A549 (cell line): ENCODE measurements at places on chromosomes 4 and X.

- DNase-seq = no peak
Observed at GRCh38 chr4:178427663-178428062, 985.4 kb upstream of the AGA start.

DNA sequence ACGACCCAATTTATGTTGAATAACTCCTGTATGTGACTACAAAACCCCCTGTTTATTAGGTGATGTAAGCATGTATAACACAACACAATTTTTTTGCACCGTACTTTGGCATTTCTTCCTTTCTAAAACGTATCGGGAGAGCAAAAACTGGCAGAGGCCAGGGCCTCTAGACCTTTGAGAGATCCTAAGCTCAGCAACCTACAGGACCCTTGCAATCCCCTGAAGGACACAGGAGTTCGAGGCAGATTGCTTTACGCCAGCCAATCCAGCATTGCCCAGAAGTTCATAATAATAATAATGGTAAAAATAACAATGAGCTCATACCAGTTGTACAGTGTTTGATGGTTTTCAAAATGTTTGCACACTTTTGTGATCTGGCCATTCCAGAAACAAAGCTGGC, 7.7 kb downstream of the NKX3-2 start:
- no peak for DNase-seq

GRCh38 chrX:55312655-55313054, 47.9 kb upstream of the PAGE3 start:
- no peak for DNase-seq

GRCh38 chrX:47221756-47222155, 3.3 kb downstream of the CDK16 start:
- no peak for DNase-seq

DNA sequence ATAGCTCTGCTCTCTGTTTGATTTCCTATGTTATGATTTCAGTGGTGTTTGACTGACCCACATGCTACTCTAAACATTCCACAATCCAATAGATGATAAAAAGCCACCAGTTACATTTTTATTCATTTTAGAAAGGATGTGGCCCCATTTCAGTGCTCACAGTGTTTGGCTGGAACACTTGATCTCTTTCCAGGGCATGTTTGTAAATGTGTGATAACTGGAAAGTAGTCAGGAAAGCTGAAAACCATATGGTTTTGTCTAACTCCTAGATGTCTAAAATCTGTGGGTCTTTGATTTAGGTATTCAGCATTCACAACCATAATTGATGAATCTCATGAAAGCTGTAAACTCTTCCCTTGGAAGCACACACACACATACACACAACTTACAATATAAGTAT, 904.9 kb upstream of the AGA start:
- DNase-seq = no peak

DNA sequence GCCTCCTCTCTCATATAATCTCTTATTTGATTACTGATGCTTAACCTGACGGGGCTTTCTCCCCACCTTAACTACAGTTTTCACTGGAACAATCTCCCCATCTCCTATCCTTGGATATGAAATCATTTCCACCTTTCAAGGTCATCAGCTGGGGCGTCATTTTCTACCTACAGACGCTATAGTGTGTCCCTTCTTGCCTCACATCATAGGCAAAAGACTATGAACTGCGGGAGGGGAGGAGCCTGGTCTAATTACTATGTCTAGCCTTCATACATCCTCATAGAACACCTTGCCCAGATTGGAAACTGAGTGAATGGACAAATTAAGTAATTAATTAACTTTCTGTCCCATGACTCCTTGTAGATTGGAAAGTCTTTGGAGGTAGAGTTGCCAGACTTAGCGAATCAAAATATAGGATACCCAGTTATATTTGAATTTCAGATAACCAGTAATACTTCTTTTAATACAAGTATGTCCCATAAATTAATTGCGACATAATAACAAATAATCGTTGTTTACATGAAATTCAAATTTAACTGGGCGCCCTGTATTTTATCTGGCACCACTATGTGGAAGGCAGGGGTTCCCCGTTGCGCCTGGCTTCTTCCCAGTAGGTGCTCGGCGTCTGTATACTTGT, 752 bp upstream of the ATP6AP2 start:
- DNase-seq = peak; percentile 61

- DNase-seq = no peak
Observed at GRCh38 chr4:5423670-5424069, 284.7 kb downstream of the EVC2 start.

GRCh38 chr4:71290476-71290875, 48.3 kb upstream of the SLC4A4 start:
- no peak for DNase-seq

DNA sequence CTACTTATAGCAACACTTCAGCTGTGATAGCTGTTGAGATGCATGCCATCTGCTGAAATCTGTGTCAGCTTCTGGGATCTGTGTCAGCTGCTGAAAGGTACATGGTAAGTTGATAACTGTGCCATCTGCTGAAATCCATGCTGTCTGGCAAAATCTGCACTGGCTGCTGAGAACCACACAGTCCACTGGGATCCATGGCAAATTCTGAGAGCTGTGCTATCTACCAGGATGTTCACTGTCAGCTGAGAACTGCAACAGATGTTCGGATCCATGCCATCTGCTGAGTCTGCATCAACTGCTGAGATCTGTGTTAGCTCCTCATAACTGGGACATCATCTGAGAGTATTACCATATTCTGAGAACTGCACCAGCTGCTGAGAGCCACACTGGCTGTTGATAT, 430.5 kb upstream of the POU3F4 start:
- no peak for DNase-seq

DNA sequence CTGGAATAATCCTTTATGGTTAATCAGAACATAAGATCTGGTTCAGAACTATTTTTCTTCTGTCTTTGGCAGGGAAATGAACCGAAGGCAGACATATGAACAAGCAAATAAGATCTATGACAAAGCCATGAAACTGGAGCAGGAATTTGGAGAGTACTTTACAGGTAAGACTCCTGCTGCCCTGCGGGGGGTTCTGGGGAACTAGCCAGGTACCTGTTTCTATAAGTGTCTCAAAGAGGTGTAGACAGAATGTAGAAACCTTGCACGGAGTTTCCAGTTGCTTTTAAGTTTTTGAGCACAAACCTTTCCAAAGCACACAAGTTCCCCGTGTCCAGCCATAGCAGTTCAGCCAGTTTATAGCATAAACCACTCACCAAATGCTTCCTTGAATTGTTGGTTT, 56.2 kb downstream of the DLG3 start:
- DNase-seq = no peak

- no peak for DNase-seq
Observed at GRCh38 chr4:96916711-96917110, 1076.8 kb downstream of the PDHA2 start.

DNA sequence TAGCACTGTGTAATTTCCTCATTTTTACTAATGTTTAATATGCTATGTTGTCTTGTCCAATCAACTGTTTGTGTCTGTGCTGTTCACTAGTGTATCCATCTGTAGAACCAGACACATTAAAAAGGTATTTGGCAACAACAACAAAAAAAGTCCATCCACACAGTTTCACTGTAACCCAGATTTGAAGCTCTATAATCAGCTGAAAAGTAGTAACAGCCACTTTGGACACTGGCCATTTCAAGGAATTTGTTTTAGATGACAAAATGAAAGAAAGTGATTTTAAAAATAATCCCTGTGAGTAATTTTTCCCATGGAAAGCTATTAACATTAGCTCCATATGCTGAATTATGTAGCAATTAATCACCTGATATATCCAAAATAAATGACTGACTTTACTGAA, 2.2 kb upstream of the FBXL5 start:
- DNase-seq = no peak

DNA sequence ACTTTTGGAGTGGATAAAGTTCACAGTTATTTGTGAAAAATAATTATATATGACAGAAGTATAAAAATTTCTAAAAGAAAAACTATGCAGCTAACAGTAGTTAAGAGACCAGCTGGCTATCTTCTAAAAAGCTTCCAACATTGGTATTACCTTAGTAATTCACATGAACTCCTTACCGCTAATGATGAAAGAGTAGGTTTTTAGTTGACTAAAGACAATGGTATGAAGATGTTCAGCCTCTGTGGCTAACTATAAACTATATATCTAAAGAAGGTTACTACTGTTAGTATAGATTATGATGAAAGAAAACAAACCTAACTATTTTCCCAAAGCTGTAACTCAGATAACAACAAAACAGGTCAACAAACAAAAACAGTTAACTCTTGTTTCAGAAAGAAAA, 10.4 kb downstream of the CCNI start:
- no peak for DNase-seq

DNA sequence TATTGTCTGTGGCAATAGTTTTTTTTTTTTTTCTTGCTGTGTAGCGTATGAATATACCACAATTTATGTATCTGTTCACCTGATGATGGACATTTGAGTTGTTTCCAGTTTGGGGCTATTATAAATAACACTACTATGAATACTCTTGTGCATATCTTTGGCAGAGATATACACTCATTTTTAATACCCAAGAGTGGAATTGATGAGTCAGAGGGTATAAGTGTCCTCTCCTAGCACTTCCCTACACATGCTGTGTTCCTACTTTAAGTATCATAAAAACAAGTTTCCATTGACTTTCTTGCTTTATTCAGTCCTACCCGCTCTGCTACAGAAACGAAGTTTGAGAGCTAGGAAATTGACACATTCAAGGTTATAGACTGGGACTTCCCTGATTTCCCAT, 39.8 kb downstream of the XIAP start:
- no peak for DNase-seq

DNA sequence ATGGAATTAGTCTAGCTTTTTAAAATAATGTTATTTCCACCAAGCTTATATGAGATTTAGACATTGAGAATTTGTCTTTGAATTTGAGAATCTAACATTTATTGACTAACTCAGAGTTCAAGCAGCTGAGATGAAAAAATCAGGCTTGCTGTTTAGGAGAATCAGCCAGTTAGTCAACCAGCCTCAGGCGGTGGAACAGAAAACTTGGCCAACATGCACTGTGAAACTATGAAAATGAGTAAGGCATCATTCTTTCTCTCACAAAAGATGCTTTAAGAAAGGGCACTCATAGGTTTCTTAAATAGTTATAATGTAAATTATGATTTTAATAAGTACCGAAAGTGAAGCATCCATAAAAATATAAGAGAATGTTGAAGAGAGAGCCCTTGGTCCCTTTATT, 84.2 kb downstream of the NFKB1 start:
- DNase-seq = no peak

DNA sequence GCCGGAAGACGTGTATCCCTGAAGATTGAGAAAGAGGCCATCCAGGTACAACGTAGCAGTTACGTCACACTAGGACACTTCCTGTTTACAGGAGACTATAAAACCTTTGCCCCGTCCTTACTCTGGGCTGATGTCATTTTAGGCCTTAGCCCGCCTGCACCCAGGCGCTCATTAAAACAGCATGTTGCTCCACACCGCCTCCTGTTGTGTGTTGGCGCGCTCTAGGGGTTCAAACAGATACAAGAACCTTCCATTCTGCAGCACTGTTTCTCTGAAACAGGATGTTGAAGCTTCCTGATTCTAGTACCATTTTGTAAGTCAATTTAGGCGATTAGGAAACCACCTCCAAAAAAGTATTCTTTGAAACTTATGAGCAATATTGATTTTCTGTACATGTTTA, 722.1 kb downstream of the PCDH7 start:
- DNase-seq = no peak

DNA sequence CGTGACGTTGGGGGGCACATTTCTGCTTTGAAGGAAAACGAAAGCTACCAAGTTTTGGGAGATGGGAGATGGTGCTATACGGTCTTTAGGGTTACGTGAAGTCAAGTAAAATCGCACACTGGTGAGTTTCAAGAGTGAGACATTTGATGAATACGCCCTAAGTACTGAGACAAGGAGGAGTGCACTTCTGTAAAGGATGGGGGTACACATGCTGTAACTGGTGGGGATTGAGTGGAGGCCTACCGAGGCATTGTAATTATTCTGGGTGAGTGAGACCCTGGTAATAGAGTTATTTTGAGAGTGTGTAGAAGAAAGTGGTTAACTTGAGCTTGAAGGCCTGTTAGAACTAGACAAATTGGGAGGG, 536 bp downstream of the SH3BGRL start:
- DNase-seq = no peak

- peak; percentile 4 for DNase-seq
Observed at GRCh38 chr4:177108708-177109107, 201.0 kb upstream of the NEIL3 start.

DNA sequence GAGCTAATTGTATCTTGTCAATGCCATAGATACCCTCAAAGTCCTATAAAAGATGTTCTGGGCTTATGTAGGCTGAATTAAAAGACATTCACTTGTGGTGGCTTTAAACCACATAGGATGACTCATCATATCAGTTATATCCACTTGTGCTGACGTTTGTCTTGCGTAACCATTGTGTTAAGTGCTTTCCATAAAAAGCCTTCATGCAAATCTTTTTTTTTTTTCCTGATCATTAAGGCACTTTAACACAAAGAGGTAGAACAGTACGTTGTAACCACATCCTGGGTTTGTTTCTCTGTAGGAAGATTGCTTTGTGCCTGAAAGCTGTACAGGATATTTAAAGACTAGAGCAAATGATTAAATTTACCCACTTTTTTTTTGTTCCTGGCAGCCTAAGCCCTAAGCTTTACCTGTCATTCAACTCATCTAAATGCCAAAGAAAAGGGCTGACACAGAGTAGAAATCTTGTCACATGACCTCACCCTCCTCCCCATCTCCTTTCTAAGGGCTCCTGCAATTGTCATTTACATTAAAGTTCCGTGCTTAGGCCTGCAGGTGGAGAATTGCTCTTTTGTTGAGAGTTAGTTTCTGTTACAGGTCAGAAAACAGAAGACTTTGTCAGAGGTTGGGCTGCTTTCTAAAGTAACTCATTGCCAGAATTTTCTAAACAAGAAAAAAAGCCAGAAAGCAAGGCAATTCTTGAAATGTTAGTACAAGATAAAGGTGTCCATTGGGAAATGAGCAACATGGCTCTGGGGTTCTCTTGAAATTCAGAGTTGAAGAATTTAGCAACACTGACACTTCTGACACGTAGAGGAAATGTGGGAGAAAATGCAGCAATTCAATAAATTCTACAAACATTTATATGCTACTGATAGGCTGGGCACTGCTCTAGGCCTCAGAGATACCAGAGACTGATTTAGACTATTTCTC, 555.6 kb downstream of the PPARGC1A start:
- no peak for DNase-seq

DNA sequence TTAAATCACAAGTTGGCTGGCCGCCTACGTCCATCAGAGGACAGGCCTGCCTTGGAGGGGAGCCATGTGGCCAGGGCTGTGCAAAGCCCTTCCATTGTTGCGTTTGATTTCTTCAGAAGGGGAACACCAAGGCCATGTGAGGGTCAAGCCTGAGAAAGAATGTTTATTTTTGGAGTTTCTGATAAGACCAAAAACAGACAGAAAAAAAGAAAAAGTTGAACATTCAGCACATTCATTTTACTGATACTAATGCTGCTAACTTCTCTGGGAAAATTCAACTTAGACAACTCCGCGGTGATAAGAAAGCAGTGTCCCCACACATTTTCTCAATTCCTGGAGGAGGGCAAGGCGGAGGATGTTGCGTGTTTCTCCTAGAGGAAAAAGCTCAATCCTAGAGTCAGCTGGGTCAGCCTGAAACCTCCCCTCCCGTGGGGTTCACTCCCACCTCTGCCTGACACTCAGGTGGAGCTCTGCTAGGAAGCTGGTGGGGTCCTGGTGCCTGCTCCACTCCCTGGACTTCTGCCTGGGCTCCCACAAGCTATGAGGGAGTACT, 63.5 kb downstream of the ANAPC4 start:
- DNase-seq = no peak
